Stimulated activated CD4-positive, alpha-beta T cell treated with anti-CD3 and anti-CD28 coated beads, Interleukin-1b, Interleukin-23, amount 100 ng/mL, for 4 hours (primary cell): ENCODE measurements at places on chromosomes 3 and 15.

DNA sequence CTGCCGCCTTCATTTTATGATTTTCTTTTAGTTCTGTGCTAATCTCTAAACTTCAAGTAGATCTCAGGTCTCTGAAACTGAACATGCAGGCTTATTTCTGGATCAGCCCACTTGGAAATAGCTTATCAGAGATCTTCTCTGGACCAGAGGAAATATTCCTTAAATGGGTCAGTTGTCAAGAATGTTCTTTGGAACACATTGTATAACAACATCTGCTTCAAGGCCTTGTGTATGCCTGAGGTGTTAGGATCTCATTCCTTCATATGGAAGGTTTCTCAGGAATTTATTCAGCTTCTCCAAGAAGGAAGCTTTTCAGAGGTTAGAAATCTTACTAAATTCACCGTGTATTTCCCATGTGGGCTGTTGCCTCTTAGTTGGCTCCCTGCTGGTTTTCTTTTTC lies 47.4 kb downstream of the SYN2 start:
- no peak for DNase-seq

DNA sequence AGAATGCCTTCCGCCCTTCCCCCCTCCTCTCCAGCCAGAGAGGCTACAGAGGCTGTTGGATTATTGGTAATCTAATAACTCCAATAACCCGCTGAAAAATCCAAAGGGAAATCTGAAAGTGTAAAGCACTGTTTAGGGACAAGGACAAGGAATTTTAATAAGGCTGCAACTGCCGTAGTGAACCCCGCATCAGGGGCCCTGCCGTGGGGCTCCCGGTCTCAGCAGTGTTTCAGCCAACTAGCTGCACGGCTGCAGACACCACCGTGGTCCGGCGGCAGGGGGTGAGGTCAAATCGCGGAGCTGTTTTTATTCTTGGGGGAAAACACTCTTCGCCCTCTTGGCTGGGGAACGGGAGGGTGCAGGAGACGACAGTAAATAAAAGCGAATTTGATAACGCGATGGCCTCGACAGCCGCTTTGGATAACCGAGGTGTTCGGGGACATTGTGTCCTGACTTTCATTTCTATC lies 6.1 kb downstream of the BCL6 start:
- no peak for DNase-seq

DNA sequence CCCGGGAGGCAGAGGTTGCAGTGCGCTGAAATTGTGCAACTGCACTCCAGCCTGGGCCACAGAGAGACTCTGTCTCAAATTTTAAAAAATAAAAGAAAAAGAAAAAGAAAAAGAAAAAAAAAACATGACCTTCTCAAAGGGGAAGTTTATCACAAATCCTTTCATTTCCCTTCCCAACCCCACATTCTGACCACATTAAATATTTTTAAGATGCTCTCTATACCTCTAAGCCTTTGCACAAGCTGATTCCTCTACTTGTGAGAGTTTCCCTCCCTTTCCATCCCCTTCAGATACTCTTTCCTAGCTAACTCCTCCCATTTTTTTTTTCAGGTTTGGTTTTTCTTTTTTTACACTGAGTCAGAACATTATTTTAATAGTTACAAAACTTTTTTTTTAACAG lies 4.0 kb downstream of the HIGD1A start:
- no peak for DNase-seq

DNA sequence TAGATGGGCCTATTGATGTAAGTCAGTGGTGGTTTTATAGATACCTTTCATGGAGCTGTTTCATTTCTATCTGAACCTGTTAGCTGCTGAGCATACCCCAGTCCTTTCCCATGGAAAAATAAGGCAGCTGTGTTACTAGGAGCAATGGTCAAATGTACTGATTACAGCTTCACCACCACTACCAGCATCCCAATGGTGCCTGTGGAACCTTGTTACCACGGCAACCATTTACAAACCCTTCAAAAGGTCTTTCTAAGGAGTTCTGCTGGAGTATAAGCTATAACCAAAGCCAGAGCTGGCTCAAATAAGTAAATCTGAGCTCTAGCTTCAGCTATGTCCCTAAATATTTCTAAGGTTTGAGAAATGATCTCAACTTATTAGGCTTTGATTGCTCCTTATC lies 133.4 kb upstream of the ACP3 start:
- no peak for DNase-seq

- no peak for DNase-seq
Measured at GRCh38 chr15:84702961-84703482, 12.9 kb downstream of the SEC11A start.

- DNase-seq, result no peak
Measured at GRCh38 chr3:159861369-159861987, 127.2 kb upstream of the IL12A start.

- DNase-seq, result no peak
Measured at GRCh38 chr3:55059027-55059629, 131.3 kb upstream of the LRTM1 start.

DNA sequence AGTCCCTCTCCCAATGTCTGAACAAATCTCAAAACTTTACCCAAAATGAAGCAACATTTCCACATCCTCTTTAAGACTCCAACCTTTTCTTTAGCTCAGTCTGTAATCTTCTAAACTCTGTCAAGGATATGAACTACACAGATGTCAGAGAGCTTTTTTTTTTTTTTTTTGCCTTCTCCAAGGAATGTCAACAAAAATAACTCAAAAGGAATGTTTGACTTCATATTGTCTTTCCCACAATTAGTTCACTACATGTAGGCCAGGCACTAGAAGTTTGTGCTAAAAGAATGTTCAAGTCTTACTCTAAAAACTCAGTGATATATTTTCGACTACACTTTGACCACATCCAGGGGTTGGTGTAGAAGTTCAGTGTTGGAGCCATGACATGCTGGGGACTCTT lies 37.1 kb downstream of the ADAMTS9 start:
- no peak for DNase-seq

- DNase-seq, result no peak
Measured at GRCh38 chr3:17985658-17986347, 243.4 kb upstream of the TBC1D5 start.

- DNase-seq, result no peak
Measured at GRCh38 chr15:74869726-74870407, 3.3 kb downstream of the SCAMP2 start.

DNA sequence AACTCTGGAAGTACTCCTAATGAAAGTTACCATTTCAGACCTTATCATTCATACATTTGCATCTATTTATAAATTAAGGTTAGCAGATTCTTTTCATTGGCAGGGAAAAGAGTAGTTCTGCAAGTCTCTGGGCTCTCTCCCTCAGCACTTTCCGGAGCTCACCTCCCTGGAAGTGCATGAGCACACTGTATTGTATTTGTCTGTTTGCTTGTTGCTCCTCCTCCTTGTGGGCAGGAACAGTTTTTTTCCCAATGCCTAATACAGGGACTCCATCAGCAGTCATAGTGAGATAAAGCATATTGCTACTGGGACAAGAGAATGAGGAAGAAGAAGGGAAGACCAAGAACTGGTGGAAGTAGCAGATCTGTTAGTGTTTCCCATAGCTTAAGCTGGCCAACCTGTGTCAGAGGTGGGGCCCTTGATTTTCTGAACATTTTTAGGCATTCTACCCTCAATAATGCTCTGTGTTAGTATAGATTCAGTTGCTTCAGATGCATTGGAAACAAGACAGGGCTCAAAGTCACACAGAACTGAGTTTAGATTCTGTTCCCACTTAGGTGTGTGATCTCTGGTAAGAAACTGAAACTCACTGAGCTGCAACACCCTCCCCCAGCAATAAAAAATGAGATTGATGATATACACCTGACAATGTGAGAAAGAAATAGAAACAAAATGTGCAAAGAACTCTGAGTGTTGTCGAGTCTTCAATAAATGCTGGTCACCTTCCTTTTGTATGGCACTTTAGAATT lies 407.8 kb downstream of the TUSC7 start:
- DNase-seq, result no peak

DNA sequence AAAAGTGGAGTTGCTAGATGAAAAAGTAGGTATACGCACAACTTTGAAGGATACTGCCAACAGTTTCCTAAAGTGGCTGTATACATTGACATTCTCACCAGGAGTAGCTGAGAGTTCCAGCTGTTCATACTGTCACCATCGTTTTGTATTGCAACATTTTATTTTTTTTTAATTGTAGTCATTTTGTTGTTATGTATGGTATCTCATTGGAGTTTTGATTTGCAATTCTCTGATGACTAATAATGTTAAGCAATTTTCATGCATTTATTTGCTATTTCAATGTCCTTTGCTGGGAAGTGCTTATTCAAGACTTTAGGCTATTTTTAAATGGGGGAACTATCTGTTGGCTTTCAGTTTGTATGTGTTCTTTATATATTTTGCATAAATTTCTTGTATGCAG lies 185.1 kb upstream of the TGFBR2 start:
- DNase-seq, result no peak

- DNase-seq, result no peak
Measured at GRCh38 chr3:188964957-188965356, 206.8 kb upstream of the TPRG1 start.

DNA sequence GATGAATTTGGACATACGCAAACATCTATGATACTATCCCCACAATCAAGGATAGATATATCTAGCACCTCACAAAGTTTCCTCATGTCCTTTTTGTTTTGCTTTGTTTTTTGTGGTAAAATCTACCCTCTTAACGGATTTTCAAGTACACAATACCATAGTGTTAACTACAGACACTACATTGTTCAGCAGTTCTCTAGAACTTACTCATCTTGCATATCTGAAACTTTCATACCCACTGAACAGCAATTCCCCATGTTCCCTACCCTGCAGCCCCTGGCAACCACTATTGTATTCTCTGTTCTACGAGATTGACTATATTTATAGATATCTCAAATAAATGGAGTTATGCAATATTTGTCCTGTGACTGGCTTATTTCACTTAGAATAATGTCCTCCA lies 58.1 kb upstream of the TJP1 start:
- DNase-seq, result no peak

- no peak for DNase-seq
Measured at GRCh38 chr3:187900993-187901755, 155.9 kb upstream of the BCL6 start.

GRCh38 chr15:69647142-69647513 lies 194.5 kb downstream of the RPLP1 start:
- no peak for DNase-seq

DNA sequence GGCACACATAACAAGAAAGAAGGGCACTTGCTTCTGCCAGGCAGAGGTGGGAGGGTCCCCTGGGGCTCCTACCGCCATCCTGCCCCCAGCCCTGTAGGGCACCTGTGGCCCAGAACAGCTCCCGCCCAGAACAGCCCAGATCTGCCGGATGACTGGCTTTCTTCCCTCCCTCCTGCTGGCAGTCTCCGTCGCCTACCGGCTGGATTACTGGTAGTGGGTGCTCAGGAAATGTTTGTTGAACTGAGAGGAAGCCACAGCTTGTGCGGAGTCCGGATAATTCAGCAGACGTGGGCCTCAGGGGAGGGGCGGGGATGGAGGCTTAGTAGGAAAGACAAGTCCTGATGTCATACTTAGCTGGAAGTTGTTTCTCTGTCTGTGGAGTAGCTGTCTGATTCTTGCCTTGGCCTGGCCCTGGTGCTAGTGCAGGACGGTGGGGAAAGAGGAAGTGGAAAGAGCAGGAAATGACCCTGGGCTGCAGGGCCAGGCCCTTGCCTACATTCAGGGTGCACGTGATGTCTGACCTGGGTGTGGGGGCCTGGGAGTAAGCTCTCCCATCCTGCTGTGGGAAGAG lies 6.7 kb downstream of the CCDC9B start:
- no peak for DNase-seq

GRCh38 chr15:52183562-52184173 lies 7.5 kb downstream of the GNB5 start:
- no peak for DNase-seq

GRCh38 chr15:71054286-71054952 lies 60.9 kb upstream of the THSD4 start:
- no peak for DNase-seq

DNA sequence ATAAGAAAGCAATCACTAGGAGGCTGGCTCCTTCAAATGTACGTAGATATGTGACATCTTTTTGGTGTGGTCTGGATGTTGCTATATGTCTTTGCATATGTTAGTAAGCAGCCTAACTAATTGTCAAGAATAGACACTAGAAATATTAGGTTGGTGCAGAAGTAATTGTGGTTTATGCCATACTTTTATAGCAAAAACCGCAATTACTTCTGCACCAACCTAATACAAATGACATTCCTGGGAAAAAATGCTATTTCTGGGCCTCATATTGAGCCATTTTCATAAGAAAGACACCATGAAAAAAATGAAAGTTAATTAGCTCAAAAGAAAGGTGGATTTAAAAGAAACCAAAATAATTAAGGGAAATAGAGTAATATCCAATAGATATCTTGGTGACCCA lies 555.8 kb downstream of the ZNF385D start:
- DNase-seq, result no peak

GRCh38 chr15:83512459-83512858 lies 65.3 kb downstream of the SH3GL3 start:
- no peak for DNase-seq

GRCh38 chr3:191334346-191334893 lies 4.1 kb upstream of the UTS2B start:
- no peak for DNase-seq

GRCh38 chr3:127215714-127216414 lies 22.9 kb downstream of the PRR23E start:
- no peak for DNase-seq

- no peak for DNase-seq
Measured at GRCh38 chr3:72340476-72341379, 507.5 kb downstream of the SHQ1 start.

DNA sequence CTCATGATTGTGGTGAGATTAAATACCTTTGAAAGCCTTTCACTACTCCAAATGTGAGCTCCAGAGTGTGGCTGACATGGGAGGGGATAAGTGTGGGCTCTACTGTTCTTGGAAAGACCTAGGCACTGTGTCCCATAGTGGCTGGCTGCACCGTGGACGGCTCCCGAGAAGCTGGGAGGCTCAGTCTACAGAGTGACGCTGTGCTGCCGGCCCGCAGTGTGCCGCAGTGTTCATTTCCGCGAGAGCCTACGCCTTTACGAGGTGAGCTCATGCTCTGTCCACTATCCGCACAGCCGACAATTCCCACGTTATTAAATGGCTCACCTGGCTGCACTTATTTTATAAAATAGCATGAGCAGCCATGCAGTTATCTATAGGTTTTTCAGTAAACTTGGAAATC lies 66.9 kb downstream of the MTHFS start:
- DNase-seq, result no peak

DNA sequence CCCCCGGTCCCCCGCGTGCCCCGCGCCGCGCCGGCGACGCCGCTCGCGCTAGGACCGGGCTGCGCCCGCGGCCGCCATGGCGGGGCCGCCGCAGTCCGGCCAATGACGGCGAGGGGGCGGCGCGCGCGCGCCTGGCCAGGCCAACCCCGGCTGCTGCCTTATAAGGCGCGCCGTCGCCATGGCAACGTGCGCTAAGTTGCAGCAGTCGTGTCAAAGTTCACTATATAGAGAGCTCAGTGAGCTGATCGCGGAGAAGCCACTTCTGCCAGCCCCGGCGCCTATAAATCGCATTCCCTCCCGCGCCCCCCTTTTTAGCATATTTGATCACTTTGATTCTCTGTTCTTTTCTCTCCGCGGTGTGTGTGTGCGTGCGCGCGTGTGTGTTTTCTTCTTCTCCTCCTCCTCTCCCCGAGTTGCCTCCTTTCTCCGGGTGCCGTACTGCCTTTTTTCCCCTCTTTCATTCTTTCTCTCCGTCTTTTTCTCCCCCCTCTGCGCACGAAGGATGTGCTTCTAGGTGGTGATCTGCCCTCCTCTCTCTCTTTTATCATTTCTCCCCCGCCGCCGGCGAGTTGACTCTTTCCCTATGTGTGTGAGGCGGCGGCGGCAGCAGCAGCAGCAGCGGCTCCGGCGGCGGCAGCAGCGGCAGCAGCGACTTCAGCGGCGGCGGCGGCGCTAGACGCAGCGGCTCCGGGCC lies at the start of gene NR2F2:
TSS of gene NR2F2 (plus strand) at position 251 of the 694 bp plus-strand sequence. CDS start 1,406 bp downstream, outside the sequence.
- DNase-seq, result peak; percentile 44

- peak; percentile 33 for DNase-seq
Measured at GRCh38 chr3:196081002-196081833, 672 bp downstream of the TFRC start.
